ENCODE measurements at places on chromosomes 1 and 21. TPM values are rescaled to one million over a fixed set of nuclear protein-coding genes. Genes with fewer than 3 reads are reported as not detected.

- H3K4me3 ChIP-seq, result no peak overlapping the region
- H3K4me1 ChIP-seq, result peaks cover 3% of the 10 kb centered on the region
- peaks cover 7% of the 10 kb centered on the region for H3K36me3 ChIP-seq
- DNase-seq, result peak; percentile 72
Observed at GRCh38 chr1:220813013-220813412, 26.3 kb downstream of the MTARC1 start.

GRCh38 chr1:117093091-117093534 is 28.4 kb downstream of the TRIM45 start:
- peaks cover 80% of the 10 kb centered on the region for H3K36me3 ChIP-seq
- no peak overlapping the region for H3K4me3 ChIP-seq
- H3K4me1 ChIP-seq, result peaks cover 7% of the 10 kb centered on the region
- H3K27me3 ChIP-seq, result no peaks in the 10 kb centered on the region

DNA sequence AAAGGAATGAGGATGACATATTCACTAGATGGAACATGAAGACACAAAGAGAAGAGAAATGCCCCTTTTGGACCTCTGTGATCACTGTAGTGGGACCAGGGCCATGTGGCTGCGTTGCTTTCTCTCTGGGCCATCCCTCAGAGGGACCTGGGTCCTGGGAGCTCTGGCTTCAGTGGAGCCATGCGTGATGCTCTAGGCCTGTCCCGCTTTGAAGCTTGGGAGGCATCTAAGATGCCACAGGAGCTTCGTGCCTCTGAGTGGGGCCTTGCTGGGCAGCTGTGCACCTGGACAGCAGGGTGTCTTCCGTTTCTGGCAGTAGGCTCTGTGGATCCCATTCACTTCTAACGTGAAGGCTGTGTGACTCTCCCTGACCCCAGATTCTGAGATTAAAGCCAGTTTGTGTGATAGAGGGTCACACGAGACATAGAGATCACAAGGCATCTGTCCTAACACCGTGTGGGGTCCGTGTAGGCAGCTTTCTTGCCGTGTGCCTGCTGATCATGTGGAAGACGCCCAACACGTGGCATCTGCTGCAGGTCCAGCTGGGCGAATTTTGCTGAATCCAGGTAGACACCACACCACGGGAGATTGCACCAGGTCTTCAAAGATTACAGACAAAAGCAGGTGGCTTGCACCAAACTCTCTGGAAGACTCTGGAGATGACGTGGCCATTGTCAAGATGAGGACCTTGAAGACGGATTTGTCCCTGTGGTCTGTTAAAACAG is 17.2 kb upstream of the PRSS38 start:
- peaks cover 14% of the 10 kb centered on the region for H3K4me1 ChIP-seq
- no peak overlapping the region for H3K27ac ChIP-seq
- no peaks in the 10 kb centered on the region for H3K36me3 ChIP-seq
- no peak for DNase-seq
- H3K27me3 ChIP-seq, result no peaks in the 10 kb centered on the region

DNA sequence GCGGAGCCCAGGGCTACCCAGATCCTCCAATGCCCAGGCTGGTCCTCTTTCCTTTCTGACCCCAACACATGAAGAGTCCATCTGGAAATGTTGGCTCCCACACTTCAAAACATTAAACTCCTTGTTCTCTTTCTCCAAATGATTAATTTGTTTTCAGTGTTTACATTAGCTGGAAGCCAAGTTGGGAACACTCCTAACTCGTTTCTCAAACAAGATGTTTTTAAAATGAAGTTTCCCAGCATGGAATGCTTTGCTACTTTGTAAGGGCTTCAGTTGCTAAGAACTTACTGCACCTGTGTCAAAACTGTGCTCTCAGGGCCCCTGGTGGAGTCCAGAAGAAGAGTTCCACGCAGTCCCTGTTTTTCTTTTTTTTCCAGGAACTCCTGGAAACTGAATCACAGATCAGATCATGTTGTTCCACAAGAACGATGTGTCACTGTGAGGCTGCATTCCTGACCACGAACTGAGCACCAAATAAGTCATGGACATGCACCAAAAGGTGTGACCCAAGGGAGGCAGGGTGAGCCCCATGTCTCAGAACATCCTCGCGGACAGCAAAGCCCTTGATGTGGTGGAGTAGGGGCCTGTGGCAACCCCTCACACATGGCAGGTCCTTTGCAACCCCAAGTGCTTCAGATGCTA is 257.3 kb downstream of the KCNJ6 start:
- no peaks in the 10 kb centered on the region for H3K27me3 ChIP-seq
- H3K27ac ChIP-seq, result no peak overlapping the region
- no peak for DNase-seq
- peaks cover 2% of the 10 kb centered on the region for H3K36me3 ChIP-seq
- no peak overlapping the region for H3K4me3 ChIP-seq
- no peaks in the 10 kb centered on the region for H3K4me1 ChIP-seq

ERICH3 gene
- total RNA-seq, result not detected

Measured in GM23338 (cell line).